ENCODE measurements at places on chromosomes 5 and 9.

DNA sequence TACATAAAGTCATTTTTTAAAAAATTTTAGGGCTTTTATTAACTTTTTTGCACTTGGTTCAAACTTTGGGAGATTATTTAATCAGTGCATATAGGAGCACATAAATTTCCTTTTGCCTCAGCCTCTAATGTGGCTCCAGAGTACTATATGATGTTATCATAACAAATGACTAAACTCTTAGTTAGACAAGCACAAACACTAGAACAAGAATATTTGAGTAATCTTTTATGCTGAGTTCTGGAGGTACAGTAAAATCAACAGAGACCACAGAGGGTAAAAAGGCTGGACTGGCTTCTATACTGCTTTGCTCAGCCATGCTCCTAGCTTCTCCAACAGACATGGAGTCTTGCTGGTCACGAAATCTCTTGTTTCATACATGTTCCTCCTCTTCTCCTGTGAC lies 52.5 kb upstream of the SGCD start:
- DNase-seq = no peak

GRCh38 chr9:72046630-72047456 lies 13.6 kb downstream of the C9orf57 start:
- DNase-seq = no peak

- no peak for DNase-seq
These were observed 108.4 kb upstream of the RPS23 start for GRCh38 chr5:82386576-82386975.

DNA sequence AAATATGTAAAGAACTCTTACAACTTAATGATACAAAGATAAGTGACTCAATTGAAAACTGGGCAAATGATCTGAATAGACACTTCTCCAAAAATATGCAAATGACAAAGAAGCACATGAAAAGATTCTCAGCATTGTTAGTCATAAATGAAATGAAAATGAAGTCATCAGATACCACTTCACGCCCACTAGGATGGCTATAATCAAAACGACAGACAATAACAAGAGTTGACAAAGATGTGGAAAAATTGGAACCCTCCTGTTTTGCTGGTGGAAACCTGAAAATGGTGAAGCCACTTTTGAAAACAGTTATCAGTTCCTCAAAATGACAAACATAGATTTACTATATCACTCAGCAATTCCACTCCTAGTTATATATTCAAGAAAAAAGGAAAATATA lies 7.9 kb upstream of the SYK start:
- DNase-seq = no peak

- no peak for DNase-seq
These were observed 91.0 kb downstream of the WWC1 start for GRCh38 chr5:168382421-168382820.

DNA sequence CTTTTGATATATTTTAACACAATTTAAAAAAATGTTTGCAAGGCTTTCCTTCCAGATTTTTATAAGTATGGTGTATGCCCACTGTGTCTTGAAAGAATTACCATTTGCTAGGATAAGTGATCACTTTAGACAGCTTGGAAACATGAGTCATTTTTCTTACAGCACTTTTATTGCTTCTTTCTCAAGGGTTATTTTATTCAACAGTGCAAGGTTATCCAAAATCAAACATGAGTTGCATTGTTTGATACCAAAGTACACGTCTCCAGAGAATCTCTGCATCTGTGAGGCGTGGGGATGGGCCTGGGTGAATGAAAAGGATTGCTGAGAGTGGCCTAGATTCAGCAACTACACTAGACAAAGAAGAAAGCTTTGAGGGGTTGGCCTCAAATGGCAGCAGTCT lies 329.6 kb downstream of the ADAMTS6 start:
- DNase-seq = peak; percentile 85

- DNase-seq = no peak
These were observed 234.2 kb upstream of the RFX3 start for GRCh38 chr9:3760031-3760430.

- DNase-seq = peak; percentile 88
These were observed 32.9 kb downstream of the ROPN1L start for GRCh38 chr5:10474521-10475075.

DNA sequence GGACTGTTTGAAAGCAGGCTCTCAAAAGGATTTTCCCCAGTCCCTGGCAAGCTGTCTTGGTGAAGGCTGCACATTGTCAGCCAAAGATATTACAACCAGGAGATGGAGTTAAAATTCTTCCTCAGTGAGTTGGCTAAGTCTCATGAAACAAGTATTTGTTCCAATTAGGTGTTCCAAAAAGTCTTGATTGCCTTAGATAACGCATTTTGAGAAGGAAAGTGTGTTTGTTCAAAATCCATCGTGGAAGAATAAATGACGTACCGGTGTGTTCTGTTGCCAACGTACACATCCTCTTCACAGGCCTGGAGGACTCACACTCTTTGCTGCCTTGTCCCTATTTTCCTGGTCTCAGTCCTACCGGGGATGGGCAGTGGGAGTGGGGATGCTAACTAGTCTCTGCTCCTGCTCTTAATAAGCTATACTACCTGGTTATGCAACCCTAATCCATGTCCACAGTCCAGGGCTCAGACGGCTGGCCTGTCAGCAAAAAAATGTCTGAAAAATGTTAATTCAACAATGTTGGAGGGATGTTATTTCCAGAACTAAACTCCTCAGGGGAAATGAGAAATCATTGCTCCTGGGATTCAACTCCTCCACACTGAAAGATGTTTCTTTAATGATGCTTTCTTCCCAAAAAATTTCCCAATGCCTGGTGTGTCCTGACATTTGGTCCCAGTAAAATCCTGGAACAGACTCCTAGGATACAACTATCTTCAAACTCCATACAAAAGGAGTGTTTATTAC lies 175.3 kb upstream of the KLF9 start:
- DNase-seq = peak; percentile 91

DNA sequence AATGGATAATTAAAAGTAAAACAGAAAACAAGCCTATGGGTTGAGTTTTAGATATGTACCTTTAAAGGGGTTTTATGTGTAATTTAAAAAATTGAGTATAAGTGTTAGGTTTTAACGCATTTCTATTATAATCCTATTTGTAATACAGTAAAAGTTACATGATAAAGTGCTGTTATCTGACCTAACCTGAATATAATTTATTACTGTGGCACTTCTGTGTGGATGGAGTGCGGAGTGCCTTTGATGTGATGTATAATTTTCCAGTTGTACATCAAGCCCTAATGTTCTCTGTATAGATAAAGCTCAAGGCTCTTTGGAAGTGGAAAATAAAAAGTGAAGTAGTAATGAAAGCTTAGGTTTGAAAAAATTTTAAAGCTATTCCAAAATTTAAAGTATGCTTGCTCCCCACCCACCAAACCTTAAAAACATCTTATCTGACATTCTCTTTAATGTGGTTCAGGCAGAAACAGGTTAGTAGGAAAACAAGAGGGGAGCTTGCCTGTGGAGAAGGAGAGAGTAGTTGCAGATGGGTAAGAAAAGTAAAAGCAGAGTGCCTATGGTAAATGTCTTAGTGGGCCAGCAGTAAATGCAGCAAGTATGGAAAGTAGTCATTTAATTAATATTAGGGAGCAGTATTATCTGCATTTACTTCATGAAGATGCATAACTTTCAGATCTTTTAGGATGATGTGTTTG lies 4.0 kb downstream of the MATR3 start:
- no peak for DNase-seq

- DNase-seq = peak; percentile 9
These were observed 40.7 kb downstream of the SECISBP2 start for GRCh38 chr9:89358985-89359384.

- DNase-seq = peak; percentile 93
These were observed 23.0 kb downstream of the ABL1 start for GRCh38 chr9:130857864-130858738.

GRCh38 chr9:137301081-137301947 lies 757 bp downstream of the NRARP start:
- DNase-seq = no peak

GRCh38 chr5:22908586-22908985 lies 55.4 kb upstream of the CDH12 start:
- DNase-seq = no peak

DNA sequence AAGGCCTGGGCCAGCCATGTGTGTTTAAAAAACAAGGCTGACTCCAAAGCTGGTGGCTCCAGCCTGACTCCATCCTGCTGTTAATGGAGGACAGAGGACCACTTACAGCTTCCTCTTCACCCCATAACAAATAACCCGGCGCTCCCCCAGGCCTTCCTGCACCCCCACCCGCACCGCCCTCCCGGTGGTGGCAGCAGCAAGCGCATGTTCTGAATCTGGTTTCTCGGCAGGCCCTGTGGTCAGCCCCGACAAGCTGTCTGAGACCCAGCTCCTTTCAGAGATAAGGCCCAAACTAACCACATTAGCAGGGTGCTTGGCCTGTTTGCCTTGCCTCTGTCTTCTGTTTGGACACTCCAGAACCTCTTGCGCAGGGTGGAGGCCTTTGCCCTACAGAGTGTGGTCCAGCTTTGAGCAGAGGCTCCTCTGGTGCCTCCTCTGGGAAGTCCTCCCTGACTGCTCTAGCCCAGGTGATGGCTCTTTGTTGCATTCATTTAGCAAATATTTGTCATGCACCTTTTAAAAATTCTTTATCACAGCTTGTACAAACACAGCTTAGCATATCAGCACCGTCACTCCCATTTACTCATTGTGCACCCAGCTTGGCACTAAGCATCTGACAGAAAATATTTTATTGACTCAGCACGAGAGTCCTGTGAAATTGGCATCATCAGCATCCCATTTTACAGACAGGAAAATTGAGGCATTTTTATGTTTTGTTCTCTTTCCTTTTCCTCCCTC lies 78.4 kb downstream of the NDFIP1 start:
- DNase-seq = no peak

GRCh38 chr9:130698514-130698913 lies 4.9 kb downstream of the EXOSC2 start:
- DNase-seq = peak; percentile 65

- no peak for DNase-seq
These were observed 103.8 kb downstream of the PCSK1 start for GRCh38 chr5:96329289-96329688.

GRCh38 chr9:123568691-123569688 lies 213.0 kb downstream of the CRB2 start:
- DNase-seq = peak; percentile 72

- peak; percentile 99 for DNase-seq
These were observed 70.7 kb upstream of the LPAR1 start for GRCh38 chr9:111108946-111109345.

GRCh38 chr5:102625468-102625867 lies 126.7 kb upstream of the SLCO6A1 start:
- no peak for DNase-seq

GRCh38 chr9:12464910-12465512 lies 228.2 kb upstream of the TYRP1 start:
- DNase-seq = peak; percentile 9

DNA sequence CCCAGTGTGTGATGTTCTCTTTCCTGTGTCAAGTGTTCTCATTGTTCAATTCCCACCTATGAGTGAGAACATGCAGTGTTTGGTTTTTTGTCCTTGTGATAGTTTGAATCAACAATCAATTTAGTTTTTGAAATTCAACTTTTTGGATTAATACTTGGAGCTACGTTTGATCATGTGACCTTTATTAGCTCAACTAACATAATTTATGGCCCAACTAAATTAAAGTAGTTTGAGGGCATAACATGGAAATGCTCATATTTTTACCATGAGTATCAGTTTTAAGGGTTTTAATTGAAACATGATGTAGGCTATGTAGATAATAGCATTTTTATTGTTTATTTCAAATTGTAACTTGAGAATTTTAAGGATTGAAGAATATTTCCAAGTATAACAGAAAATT lies 168.0 kb downstream of the CCDC171 start:
- no peak for DNase-seq

DNA sequence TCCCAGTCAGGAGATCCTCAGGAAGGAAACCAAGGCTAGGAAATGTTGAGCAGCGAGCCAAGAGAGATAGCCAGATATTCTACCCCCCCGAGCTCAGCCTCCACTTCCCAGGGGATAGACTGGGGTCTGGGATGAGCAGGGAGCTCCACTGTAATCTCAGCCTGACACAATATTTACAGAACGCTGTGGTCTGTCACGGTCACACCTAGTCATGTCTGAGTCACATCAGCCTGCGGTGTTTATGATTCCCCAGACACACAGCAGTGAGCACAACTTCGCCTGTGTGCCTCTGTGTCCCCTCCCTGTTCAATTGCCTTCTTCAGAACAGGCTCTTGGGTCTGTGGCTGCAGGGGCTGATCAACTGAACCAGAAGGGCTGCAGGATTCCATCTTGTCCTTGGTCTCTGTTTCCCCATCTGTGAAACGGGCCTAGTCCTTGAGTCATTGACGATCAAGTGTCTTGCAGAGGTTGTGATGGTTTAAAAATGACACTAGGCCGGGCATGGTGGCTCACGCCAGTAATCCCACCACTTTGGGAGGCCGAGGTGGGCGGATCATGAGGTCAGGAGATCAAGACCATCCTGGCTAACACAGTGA lies 8.6 kb upstream of the PRRX2 start:
- DNase-seq = peak; percentile 52

GRCh38 chr9:95028853-95029219 lies 288.7 kb downstream of the FANCC start:
- no peak for DNase-seq

GRCh38 chr9:35538361-35539234 lies 48.7 kb downstream of the RUSC2 start:
- peak; percentile 84 for DNase-seq

DNA sequence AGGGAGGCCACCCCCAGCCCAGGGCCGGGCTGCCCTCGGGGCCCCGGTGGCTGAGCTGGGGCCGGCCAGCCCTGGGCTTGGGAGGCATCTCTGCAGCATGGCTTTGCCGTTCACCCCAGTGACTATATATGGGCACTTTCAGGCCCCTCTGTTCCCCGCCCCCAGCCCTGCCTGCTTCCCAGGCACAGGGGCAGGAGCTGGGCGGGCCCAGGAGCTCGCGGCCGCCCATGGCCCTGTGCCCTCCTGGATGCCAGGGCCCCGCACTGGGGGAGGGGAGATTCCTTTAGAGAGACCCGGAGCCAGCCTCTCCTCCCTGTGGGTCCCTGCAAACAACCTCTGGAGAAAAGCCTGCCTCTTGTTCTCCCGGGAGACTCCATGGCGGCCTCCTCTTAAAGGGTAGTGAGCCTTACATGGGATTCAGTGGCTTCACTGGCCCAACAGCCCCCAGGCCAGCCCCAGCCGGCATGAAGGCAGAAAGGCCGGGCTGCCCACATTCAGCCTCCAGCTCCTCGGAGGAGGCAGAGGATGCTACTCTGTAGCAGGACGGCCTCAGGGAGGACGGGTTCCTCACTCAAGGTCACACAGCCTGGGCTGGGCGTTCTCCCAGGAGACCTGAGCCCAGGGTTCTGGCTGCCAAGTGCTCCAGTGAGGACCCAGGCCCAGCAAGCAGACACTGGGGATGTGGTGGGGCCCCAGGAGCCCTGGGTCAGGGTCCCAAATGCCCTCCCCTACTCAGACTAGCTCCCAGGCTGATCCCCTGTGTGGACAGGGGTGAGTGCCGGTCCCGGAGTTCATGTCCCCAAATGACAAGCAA lies 4.1 kb downstream of the NACC2 start:
- no peak for DNase-seq

DNA sequence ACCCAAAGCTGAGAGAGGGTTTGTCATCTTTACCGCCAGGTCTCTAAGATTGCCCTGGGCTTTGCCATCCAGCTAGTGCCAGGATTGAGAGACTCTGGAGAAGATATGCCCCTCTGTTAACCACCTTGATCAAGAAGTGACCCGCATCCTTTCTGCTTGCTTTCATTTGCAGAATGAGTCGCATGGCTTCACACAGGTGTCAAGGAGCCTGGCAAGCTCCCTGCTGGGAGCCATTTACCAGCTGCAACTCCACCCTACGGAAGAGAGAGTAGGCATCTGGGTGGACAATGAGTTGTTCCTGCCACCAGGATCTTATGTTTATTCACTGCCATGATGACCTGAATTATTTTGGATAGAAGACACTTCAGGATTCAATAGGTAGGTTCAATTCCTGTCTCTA lies 43.0 kb downstream of the HSD17B3 start:
- DNase-seq = no peak

Measured in AG10803 (cell line).